ENCODE measurements at places on chromosomes 7 and 10.
A peak's percentile ranks its signal among the peaks of the same experiment; 100 is the strongest.

DNA sequence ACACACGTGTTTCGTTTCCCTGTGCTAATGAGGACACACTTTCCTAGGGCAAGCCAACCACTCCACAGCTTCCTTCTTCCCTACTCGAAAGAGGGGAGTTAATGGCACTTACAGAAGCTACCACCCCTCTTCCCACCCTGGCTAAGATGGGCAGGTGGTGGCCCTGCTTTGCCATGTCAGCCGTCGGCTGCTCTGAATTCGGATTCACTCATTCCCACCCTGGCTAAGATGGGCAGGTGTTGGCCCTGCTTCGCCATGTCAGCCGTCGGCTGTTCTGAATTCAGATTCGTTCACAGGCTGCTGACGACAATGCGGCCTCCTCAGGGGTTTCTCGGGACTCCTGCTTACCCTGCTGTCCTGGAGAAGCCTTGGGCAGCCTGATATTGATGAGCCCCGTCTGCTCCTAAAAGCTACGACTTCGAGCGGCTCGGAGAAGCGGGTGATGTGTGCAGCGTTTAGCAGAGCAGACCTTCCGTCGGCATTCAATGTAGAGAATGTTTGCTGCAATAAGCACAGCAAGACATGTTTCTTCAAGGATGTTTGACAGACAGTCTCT, 56.2 kb upstream of the PPP2R2D start:
- no peak for DNase-seq

- DNase-seq: no peak
Measured at GRCh38 chr10:52903397-52903938, 130.9 kb upstream of the MBL2 start.

DNA sequence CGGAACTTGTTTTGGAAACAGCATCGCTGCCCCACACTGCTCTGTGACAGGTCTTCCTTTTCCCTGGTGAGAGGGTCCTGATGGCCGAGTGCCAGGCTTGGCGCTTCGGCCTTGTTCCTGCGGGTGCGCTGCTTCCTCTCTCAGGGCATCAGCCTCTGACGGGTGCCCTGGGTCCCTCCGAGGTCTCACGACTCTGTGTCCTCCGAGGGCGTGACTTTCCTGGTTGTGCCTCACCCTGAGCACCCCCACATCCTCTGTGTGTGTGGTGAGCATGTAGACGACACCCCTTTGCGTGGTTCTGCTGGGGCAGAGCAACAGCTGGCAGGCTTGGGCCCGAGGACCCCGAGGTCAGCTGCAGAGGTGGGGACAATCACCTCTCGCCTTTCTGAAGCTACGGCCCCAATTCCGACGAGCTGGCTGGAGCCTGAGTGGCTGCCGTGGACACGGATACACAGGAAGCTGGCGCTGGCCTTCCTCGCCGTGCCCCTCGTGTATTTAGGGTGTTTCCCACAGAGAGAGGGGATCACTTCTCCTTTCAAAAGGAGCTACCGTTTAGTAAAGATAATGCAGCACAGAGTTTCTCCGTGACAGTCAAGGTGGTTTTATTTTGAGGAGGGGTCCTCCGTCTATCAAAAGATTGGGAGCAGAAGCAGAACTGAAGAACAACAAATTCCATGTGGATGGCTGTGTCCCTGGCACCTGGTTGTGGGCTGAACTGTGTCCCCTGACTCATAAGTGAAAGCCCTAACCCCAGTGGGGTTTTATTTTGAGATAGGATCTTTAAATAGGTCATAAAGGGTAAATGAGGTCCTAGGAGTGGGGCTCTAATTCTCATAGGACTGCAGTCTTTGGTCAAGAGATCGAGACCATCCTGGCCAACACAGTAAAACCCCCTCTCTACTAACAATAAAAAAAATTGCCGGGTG, 36.2 kb upstream of the PITRM1 start:
- no peak for DNase-seq

- DNase-seq: no peak
Measured at GRCh38 chr10:114320249-114321116, 81.4 kb downstream of the VWA2 start.

GRCh38 chr7:55366461-55367070, 1.4 kb downstream of the LANCL2 start:
- DNase-seq: no peak

GRCh38 chr10:24344279-24344678, 135.3 kb downstream of the KIAA1217 start:
- DNase-seq: peak; percentile 83

- no peak for DNase-seq
Measured at GRCh38 chr7:7820939-7821338, 102.5 kb upstream of the RPA3 start.

GRCh38 chr10:102367441-102367840, 28.1 kb upstream of the NFKB2 start:
- DNase-seq: no peak

GRCh38 chr7:98224701-98225181, 13.5 kb downstream of the BHLHA15 start:
- no peak for DNase-seq

DNA sequence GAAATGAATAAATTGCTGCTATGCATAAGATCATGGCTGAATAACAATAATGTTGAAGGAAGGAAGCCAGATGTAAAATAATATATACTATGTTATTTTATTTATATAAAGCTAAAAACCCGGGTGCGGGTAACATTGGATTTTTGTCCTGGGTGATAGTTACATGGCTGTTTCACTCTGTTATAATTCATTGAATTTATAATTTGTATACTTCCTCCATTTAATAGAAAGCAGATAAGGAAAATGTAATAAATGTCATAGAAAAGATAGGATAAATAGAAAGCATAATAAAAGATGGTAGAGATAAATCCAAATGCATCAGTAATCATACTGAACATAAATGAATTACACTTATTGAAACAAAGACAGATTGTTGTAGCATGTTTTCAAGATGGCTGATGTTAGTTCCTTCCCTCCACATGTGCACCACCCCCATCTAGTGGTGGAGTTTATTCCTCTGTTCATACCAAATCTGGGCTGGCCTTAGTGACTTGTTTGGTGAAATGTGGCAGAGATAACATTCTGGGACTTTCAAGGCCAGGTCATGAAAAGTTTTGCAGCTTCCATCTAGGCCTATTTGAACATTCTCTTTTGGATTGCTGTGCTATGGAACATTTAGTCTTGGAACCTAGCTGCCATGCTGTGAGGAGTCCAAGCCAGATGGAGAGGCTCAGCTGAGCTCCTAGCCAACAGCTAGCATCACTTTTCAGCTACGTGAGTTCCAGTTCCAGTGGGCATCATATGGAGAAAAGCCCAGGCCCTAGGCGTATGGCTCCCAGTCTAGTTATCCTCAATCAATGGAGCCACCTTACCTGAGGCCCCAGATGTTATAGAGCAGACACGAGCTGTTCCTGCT, 46.9 kb downstream of the AHCYL2 start:
- peak; percentile 69 for DNase-seq

GRCh38 chr7:23619141-23619540, 22.0 kb downstream of the CCDC126 start:
- DNase-seq: no peak

GRCh38 chr7:4113976-4114375, 568.1 kb upstream of the FOXK1 start:
- DNase-seq: no peak

DNA sequence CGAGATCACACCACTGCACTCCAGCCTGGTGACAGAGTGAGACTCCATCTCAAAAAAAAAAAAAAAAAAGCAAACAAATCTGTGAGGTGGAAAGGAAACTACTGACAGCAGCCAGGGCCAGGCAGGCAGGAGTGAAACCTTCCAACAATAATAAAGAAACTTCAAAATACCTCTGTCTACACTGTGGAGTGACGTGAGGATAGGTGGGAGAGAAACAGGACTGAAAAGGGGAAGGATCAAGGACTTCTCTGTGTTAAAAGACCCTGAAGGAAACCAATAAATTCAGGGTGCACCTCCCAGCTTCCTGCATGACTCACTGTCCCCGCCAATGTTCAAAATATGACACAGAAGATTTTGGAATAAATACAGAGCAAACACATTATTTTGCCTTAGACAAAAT, 82.9 kb downstream of the KIAA1549 start:
- DNase-seq: no peak

DNA sequence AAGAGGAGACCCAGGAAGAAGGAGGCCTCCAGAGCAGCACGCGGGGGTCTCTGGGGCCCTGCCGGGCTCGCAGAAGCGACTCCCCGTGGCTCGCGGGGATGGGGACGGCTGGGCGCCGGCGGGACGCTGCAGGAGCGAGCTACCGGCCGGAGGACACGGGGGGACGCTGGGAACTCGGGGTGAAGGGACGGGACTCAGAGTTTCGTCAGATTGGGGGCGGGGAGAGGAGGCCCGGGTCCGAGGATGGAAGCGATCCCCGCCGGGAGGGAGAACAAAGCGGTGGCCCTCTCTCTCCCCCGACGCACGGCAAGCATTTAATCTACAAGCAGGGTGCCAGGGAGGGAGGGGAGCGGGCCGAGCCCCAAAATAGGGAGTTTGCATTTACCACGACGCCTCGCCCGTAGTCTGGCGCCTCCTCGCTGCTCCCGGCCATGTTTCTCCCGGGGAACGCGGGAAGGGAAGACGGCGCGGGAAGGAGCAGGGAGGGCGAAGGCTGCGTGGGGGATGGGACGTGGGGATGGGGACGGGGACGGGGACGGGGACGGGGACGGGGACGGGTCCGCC, at the start of gene PRTFDC1:
TSS of gene PRTFDC1 (minus strand) at position 464 of the 564 bp plus-strand sequence. CDS start at position 433, 31 bp downstream.
- peak; percentile 58 for DNase-seq

GRCh38 chr7:2607122-2607922, 24.5 kb upstream of the TTYH3 start:
- peak; percentile 57 for DNase-seq

DNA sequence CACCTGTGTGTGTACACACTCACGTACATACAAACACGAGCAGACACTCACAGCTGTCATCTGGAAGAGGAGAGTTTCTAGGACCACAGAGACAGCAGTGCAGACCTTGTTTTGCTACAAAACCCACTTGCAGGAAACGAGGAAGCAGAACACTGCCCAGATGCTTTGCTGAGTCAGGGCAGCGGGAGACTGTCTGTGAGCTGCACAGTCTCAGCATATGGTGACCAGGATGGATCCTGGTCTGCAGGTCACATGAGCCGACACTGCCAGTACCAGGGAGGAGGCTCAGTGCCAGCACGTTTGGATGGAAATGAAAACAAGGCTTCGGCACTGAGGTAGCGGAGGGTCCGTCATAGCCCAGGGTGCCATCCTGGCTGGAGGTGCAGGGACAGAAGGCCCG, 117.6 kb upstream of the DPP6 start:
- no peak for DNase-seq

GRCh38 chr10:133608855-133609254, 17.7 kb downstream of the FRG2B start:
- peak; percentile 57 for DNase-seq

GRCh38 chr10:60032723-60033122, 126.4 kb upstream of the CCDC6 start:
- peak; percentile 50 for DNase-seq

GRCh38 chr7:23687011-23687410, 7.0 kb downstream of the FAM221A start:
- DNase-seq: no peak

- DNase-seq: peak; percentile 77
Measured at GRCh38 chr7:74256491-74257408, 2.6 kb upstream of the RFC2 start.

DNA sequence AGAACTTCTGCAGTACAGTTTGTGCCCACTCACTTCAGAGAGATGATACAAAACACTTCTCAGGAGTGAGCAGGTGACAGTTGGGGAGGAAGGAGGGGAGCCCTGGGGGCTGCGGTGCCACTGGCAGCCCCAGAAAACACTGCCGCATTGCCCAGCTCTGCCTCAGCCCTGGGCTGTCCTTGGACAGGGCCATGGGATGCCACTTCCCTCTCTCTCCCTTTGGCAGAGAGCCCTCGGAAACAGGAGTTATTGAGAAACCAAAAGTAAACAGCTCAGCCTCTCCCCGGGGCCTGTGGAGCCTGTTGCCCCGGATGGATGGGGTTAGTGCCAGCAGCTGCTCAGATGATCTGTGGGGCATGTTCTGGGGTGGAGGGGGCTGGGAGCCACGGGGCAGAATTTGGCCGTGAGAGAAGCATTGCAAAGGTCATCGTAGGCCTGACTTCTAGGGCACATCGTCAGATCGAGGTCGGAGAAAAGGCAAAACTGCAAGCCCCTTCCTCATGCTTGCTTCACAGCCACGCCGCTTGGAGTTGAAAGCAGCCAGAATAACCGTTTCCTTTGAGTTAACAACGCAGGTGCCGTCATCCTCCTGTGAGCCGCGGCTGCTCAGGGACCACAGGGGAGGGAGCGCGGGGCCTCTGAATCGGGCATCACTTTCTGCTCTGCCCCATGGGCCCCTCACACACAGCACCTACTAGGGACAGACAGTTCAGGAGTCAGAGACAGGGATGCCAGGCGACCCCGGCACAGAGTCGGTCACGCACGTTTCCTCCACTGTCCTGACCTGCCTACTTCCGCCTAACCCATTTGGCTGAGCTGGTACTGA, 256.4 kb downstream of the CAMK1D start:
- DNase-seq: peak; percentile 78

GRCh38 chr7:149791-150636, 42.4 kb upstream of the FAM20C start:
- DNase-seq: no peak

DNA sequence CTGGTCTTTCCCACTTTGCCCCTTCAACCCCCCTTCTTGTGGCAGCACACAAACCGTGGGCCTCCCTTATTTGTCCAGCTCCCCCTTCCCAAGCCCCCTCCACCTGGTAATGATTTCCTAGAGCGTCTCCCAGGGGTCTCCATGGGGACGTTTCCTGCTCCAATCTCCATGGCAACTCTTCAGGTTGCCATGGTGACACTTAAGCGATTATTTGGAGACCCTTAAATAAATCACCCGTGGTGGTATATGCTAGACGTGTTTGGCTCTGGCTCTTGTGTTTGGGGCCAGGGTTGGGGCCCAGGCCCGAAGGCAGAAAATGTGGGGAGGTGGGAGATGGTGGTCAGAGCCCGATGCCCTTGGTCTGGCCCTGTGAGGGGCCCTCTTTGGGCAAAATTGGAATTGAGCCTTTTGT, 41.1 kb upstream of the DLG5 start:
- no peak for DNase-seq

DNA sequence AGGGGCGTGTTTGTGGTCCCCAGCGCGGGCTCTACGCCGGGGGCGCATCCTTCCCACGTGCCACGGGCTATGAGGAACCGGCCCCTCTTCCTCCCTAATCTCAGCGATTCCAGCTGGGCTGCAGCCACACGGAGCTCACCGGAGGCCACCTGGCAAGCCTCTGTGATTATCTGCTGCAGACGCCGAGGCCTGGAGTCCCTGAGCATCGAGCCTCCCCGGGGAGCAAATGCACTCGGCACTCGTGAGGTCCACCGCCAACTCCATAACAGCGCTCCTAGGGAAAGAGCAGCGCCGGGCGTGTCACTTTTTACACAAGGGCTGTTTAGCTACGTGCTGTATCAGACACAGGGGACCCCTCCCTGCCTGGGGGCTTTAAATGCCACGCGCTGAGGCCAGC, 101.2 kb downstream of the DYNC2I1 start:
- no peak for DNase-seq

DNA sequence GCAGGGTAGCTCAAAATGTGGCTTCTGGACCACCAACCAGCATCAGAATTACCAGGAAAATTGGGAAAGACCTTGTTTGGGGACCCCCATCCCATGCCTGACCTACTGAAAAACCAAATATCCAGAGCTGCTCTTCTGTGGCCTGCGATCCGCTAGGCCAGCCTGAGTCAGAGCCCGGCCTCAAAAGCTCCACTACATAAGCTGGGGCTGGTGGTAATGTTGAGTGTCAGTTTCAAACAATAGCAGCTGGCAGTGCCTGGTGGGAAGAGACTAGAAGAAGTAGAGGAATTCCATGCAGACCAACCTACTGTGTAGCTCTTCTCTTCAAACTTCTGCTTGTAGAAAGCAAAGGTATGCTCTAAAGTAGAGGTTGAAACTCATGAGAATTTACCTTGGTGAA, 52.0 kb downstream of the KLRG2 start:
- no peak for DNase-seq

GRCh38 chr7:96167424-96167823, 154.5 kb downstream of the SLC25A13 start:
- no peak for DNase-seq
